Erythroblast (primary cell): ENCODE measurements at places on chromosomes 5 and 9.

DNA sequence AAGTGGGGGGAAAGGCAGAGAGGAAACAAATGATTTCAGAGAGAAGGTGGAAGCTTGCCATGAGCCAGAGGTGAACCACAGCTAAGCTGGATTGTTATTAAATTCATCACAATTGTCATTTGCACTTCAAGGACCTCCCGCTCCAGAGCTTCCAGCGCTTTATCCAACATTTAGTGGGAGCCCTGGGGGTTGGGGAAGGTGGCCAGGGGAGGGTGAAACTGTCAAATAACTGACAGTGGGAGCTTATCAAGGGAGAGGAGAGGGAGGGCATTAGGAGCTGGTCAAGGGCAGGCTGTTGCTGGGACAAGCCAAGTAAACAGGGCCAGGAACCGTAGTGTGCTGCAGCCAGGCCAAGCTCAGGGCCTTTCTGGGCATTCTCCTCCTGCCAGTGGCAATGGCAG is 71.5 kb downstream of the SIL1 start:
- DNase-seq, result no peak

GRCh38 chr9:132965478-132965877 is 13.0 kb upstream of the GFI1B start:
- no peak for DNase-seq

- DNase-seq, result peak; percentile 60
Observed at GRCh38 chr9:35051069-35051967, 21.1 kb downstream of the VCP start.

GRCh38 chr9:133405508-133406438 is 12.0 kb downstream of the REXO4 start:
- no peak for DNase-seq

- no peak for DNase-seq
Observed at GRCh38 chr5:97544678-97545077, 361.6 kb upstream of the RIOK2 start.

DNA sequence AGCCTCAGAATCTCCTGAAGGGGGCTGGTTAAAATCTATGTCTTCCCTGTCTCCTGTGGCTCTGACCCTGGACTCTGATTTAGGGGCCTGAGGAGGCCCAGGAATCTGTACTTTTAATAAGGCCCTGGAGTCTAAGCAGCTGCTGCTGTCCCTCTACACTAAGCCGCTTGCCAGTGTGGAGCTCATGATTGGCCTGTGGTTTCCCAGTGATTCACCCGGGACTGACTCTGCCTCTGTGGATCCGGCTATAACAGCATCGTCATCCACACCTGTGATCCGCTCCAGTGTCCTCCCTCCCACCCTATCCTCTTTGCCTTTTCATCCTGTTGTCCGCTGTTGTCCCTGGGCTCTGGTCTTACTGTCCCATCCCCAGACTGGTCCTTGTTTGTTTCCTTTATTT is 3.7 kb downstream of the SLC31A2 start:
- DNase-seq, result no peak

GRCh38 chr9:101478906-101479305 is 43.3 kb upstream of the ALDOB start:
- no peak for DNase-seq

GRCh38 chr9:133154097-133154989 is 9.4 kb downstream of the GBGT1 start:
- DNase-seq, result no peak

DNA sequence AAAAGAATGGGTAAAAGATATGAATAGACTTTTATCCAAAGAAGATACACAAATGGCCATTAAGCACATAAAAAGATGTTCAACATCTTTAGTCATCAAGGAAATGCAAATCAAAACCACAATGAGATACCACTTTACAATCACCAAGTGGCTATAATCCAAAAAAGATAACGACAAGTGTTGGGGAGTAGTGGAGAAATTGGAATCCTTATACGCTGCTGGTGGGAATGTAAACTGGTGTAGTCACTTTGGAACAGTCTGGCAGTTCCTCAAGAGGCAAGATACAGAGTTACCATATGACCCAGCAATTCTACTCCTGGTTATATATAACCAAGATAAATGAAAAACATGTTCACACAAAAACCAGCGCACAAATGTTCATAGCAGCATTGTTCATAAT is 234.9 kb downstream of the SPATA31D1 start:
- DNase-seq, result no peak

GRCh38 chr9:99345942-99346341 is 123.9 kb downstream of the SEC61B start:
- no peak for DNase-seq

DNA sequence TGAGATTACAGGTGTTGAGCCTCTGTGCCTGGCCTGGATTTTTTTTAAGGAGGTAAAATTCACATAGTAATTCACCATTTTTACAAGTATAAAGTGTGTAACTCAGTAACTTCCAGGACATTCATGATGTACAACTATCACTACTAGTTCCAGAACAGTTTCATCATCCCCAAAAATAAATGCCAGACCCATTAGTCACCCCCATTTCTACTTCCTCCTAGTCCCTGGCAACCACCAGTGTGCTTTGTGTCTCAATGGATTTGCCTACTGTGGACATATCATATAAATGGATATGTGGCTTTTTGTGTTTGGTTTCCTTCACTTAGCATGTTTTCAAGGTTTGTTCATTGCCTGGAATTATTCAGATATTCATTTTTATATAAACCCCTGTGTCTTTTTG is 72.5 kb upstream of the PANK3 start:
- DNase-seq, result no peak

DNA sequence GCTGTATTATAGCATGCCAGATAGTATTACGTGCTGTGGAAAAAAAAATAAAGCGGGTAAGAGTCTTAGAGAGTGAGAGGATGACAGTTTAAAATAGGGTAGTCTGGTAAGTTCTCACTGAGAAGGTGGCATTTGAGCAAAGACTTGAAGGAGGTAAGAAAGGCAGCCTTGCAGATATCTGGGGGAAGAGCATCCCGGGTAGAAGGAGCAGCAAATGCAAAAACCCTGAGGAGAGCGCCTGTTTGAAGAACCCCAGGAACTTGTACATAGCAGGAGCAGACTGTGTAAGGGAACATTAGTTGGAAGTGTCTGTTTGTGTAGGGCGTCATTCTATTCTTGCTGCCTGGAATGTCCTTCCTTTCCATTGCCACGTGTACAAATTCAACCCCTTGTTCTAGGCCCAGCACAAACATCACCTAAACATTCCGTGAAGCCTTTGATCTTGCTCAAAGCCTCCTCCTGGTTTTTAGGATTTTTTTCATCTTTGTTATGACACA is 2.6 kb downstream of the AP3S1 start:
- DNase-seq, result no peak

- DNase-seq, result peak; percentile 4
Observed at GRCh38 chr5:145587710-145588109, 247.4 kb downstream of the PRELID2 start.

- DNase-seq, result no peak
Observed at GRCh38 chr5:41966401-41967105, 41.5 kb downstream of the FBXO4 start.

DNA sequence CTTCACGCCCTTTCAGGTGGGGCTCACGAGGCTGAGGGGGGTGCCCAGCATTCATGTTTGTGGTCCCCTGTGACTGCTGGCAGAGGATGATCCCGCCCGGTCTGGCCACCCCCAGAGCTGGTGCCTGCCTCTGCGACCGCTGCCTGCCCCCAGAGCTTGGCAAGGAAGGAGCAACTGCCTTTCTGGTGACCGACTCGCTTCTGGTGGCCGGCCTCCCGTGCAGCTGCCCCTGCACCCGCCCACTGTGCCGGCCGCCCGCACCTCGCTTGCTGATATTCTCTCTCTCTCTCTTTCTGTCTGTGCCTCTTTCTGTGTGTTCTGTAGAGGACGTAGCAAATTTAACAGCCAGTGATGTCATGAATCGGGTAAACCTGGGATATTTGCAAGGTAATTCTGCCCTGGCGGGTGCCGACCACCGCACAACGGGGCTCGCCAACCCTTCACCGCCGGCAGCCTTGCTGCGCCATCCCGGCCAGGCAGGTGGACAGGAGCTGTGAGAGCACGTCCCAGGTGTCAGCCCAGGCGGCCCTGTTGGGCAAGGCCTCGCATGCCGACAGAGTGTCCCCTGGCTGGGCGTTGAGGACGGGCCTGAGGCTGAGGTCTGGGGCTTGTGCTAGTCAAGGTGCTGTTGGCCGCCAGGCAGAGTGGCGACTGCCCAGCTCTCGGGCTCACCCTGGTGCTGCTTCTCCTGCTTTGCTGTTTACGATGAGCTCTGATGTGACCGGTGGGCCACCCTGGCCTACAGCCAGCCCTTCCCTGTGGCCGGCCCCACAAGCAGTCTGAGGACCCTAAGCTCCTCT is 86.0 kb downstream of the KCNT1 start:
- DNase-seq, result no peak

GRCh38 chr9:116927726-116928125 is 240.6 kb downstream of the TRIM32 start:
- no peak for DNase-seq

DNA sequence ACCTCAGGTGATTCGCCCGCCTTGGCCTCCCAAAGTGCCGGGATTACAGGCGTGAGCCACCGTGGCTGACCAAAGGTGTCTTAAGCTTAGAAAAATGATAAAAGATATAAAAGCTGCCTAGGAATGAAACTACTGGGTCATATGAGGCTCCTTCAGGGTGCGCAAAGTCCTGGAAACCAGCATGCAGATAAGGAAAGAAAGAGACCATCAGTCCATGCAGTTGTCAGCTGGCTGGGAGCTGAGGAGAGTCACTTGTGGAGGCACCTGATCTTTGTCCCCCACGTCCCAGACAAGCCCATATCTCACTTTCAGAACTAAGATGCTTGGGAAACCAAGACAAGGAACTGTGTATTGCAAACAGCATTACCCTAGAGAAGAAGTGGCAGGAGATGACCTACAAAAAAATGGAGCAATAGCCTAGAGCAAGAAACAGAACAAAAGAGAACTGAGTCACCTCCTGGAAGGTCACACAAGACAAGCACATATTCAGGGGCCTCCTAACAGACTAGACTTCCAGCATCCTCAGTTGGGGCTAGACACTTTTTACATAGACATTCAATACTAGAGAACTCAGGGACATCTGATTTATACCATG is 2.8 kb upstream of the CCDC125 start:
- DNase-seq, result no peak

DNA sequence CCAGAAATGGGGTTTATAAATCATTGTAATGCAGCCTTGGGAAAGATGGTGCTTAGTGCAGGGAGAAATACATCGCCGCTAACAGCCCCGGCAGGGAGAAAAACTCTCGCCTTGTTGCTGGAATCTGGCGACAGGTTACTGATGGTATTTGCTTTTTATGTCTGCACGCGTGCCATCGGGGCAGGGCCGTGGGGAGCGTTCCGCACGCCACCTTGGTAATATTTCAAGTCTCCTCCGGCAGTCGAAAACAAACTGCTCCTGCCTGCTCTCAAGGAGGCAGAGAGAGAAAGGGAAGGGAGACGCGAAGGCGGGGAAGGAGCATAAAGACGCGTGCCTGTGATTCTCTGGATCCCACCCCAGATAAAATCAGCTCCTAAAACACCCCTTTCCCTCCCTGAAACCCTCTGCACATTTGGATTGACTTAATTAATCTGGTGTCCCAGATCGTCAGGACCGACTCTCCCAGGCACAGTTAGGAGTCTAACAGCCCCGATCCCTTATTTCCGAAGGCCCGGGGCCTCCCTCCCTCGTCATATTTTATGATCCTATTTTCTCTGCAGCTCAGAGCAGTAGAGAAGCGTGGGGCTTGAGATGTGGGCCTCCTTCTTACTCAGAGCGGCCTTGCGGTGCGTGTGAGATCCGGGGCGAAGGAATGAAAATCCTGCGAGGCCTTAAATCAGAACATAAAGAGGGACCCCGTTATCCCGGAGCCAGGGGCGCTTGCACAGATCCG is 47.7 kb downstream of the CFAP77 start:
- DNase-seq, result no peak

GRCh38 chr9:70049236-70049635 is 5.6 kb downstream of the MAMDC2 start:
- no peak for DNase-seq

DNA sequence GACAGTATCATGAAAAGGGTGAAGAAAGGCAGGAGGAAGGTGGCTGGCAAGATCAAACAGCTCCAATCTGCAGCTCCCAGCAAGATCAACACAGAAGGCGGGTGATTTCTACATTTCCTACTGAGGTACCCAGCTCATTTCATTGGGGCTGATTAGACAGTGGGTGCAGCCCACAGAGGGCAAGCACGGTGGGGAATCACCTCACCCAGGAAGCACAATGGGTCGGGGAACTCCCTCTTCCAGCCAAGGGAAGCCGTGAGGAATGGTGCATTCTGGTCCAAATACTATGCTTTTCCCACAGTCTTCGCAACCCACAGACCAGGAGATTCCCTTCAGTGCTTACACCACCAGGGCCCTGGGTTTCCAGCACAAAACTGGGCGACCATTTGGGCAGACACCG is 66.8 kb downstream of the CAMSAP1 start:
- DNase-seq, result no peak

DNA sequence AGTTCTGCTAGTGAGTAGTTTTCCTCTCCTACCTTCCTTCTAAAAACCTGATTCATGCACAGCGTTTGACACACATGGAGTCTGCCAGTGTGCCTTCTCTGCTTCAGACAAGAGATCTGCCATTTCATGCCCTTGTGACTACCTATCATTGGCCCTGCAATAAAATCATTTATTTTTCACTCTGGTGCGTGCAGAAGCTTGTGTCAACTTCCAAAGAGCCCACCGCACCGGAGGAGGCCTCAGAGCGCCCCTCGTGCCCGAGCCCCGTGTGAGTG is 13.7 kb downstream of the HNRNPH1 start:
- no peak for DNase-seq

GRCh38 chr9:115794921-115795475 is 358.6 kb upstream of the PAPPA start:
- no peak for DNase-seq

DNA sequence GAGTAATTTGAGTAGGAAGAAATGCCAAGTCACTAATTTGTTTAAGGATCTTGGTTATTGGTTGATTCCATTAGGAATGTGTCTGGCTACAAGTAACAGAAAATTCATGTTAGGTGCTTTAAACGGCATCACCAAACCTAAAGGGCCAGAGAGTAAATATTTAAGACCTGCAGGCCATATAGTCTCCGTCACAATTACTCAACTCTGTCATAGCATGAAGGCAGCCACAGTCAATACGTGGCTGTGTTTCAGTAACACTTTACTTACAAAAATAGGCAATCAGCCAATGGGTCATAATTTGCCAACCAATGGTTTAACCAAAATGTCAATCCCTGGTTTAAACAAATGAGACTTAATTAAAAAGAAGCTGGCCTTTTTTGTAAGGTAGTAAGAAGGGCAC is 98.5 kb downstream of the ARL15 start:
- DNase-seq, result no peak

DNA sequence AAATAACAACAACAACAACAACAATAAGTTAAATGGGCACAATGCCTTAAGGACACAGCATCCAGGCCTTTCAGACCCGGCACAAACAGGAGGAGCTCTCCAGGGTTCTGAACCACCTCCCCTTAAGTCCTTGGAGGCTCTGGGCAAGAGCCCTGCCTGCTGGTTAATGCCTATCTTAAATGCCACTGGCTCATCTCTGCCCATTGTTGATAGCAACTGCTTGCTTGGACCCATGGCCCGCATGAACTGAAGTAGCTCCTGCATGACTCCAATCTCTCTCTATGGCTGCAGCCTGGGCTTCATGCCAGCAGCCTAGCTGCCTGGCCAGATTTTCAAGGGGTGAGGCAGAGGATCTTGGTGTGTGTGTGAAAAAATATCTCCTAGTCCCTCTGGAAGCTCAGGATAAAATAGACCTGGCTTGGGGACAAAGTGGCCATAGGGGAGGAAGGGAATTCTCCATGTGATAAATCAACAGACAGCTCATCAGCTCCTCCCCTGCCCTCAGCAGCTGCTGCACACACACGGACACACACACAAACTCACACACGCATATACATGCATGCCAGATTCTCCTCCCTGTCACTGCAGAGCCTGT is 27.4 kb downstream of the FAM219A start:
- DNase-seq, result peak; percentile 69

GRCh38 chr5:123132316-123132715 is 43.3 kb downstream of the PRDM6 start:
- no peak for DNase-seq
